ENCODE measurements at places on chromosomes 1 and 21. TPM values are rescaled to one million over a fixed set of nuclear protein-coding genes. Genes with fewer than 3 reads are reported as not detected.

GRCh38 chr1:213296558-213296957, 245.5 kb downstream of the RPS6KC1 start:
- H3K36me3 ChIP-seq, result no peaks in the 10 kb centered on the region
- no peak overlapping the region for H3K4me3 ChIP-seq
- H3K27ac ChIP-seq, result no peak overlapping the region
- DNase-seq, result no peak
- H3K27me3 ChIP-seq, result no peaks in the 10 kb centered on the region

DNA sequence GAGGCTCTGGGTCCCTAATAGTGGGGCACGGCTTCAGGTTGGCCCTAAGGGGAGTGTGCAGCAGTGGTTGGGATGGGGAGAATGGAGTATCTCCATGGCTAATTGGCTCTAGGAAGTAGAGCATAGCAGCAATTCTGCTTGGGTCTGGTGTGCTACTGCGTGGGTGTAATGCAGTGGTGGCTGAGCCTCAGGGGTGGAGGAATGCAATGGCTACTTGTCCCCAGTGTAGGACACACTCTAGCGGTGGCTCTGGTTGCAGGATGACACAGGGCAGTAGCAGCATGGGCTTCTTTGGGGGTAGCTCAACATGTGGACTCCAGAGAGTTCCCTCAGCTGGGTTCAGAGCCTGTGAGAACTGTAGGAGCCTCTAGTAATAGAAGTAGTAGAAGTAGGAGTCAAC, 91.2 kb upstream of the FAM78B start:
- no peak for DNase-seq
- H3K4me1 ChIP-seq, result no peaks in the 10 kb centered on the region
- no peaks in the 10 kb centered on the region for H3K36me3 ChIP-seq
- no peaks in the 10 kb centered on the region for H3K27me3 ChIP-seq

GRCh38 chr1:55301912-55302311, 86.7 kb upstream of the USP24 start:
- DNase-seq, result no peak
- H3K27ac ChIP-seq, result no peak overlapping the region
- no peaks in the 10 kb centered on the region for H3K4me1 ChIP-seq
- H3K36me3 ChIP-seq, result no peaks in the 10 kb centered on the region

DNA sequence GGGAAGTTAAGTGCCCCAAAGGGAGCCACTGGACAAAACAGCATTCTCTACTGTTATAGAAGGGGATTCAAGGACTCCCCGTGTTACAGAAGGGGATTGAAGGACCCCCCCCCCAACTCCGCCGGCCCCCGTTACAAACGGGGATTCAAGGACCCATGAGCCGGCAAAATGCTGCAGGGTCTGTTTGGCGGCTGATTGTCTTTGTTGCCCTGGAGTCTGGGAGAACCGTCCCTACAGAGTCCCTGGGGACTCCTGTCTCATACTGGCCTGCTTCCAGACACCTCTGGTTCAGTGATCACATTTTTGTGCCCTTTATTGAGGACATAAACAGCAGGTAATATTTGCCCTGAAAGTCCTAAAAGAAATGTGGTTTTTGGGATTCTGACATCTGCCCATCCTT, 96.4 kb downstream of the SYF2 start:
- no peak for DNase-seq
- H3K36me3 ChIP-seq, result no peaks in the 10 kb centered on the region
- no peak overlapping the region for H3K4me3 ChIP-seq
- H3K27me3 ChIP-seq, result no peaks in the 10 kb centered on the region
- no peak overlapping the region for H3K27ac ChIP-seq
- peaks cover 25% of the 10 kb centered on the region for H3K4me1 ChIP-seq

DNA sequence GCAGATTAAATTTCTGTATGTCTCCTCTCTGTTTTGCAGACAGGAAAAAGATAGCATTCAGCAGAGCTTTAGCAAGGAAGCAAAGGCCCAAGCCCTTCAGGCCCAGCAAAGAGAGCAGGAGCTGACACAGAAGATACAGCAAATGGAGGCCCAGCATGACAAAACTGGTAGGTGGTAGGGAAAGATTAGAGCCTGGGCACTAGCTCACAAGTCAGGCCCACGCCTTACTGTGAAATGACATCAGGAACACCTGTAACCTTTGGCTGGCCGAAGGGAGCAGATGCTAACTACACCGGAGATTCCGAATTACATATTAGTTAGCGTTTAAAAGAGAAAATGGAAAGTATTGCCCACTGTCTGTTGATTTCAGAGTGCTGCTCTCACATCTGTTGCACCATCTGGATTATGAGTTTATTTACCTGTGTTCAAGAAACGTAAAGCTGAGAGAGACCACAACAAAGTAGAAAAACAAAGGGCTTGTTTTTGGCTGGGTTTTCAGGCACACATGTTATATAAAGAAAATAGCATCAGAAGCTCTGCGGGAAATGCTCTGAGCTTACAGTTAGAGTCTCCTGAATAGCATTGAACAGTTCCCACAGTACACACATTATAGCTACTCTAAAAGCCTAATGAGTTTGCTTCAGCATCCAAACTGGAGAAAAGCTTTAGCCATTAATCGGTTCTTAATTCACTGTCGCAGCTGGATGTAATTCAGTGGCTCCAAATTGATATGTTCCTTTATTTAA, 160.0 kb downstream of the SDCCAG8 start:
- H3K4me1 ChIP-seq, result peaks cover 12% of the 10 kb centered on the region
- H3K36me3 ChIP-seq, result no peaks in the 10 kb centered on the region
- no peak overlapping the region for H3K27ac ChIP-seq
- DNase-seq, result no peak

GRCh38 chr1:184362876-184363275, 24.0 kb upstream of the C1orf21 start:
- no peak for DNase-seq
- H3K27me3 ChIP-seq, result no peaks in the 10 kb centered on the region
- H3K27ac ChIP-seq, result no peak overlapping the region
- H3K4me1 ChIP-seq, result no peaks in the 10 kb centered on the region
- H3K4me3 ChIP-seq, result no peak overlapping the region
- no peaks in the 10 kb centered on the region for H3K36me3 ChIP-seq

GRCh38 chr1:171486048-171486519, 754 bp downstream of the PRRC2C start:
- H3K4me1 ChIP-seq, result no peaks in the 10 kb centered on the region
- H3K27ac ChIP-seq, result peak overlapping the region; percentile 98
- H3K27me3 ChIP-seq, result no peaks in the 10 kb centered on the region
- peak overlapping the region; percentile 90 for H3K4me3 ChIP-seq

DNA sequence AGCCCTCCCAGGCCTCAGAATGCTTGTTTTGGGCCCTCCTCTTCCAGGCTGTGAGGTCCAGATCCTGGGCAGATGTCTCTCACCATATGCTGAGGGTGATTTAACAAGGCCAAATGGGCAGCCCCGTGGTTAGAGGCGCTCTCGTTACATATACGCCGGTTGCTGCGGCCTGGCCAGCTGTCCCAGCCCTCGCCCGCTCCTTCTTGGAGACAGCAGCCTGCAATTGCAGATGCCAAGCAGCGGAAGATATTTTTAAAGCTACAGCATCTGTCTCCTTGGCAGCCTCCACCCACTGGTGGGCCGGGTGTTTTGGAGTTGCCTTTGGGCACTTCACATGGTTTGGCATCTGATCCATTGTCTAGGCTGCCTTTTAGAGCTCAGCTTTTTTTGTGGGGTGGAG, 178.8 kb upstream of the NFIA start:
- no peak overlapping the region for H3K27ac ChIP-seq
- no peaks in the 10 kb centered on the region for H3K36me3 ChIP-seq
- H3K4me1 ChIP-seq, result no peaks in the 10 kb centered on the region
- DNase-seq, result no peak

DNA sequence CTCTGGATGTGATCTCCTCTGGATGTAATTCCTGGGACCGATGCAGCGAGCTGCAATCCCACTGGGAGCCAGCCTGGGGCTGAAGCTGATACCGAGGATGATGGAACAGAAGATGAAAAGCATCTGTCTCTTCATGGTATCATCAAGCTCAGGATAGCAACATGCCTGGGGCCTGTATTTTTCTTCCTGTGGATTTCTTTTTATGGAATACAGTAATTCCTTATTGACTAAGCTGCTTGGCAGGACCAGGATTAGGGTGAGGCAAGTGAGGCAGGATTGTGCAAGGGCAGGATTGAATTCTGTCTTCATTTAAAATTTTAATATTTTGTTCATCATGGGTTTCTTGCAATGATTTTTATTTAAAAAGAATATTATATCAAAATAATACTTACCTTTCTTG, 86.6 kb downstream of the SLC25A24 start:
- H3K27me3 ChIP-seq, result no peaks in the 10 kb centered on the region
- H3K4me3 ChIP-seq, result no peak overlapping the region
- no peaks in the 10 kb centered on the region for H3K36me3 ChIP-seq
- DNase-seq, result no peak
- H3K27ac ChIP-seq, result no peak overlapping the region

The PBXIP1 gene
- 24.6 TPM for total RNA-seq

The REG4 gene
- total RNA-seq, result not detected

DNA sequence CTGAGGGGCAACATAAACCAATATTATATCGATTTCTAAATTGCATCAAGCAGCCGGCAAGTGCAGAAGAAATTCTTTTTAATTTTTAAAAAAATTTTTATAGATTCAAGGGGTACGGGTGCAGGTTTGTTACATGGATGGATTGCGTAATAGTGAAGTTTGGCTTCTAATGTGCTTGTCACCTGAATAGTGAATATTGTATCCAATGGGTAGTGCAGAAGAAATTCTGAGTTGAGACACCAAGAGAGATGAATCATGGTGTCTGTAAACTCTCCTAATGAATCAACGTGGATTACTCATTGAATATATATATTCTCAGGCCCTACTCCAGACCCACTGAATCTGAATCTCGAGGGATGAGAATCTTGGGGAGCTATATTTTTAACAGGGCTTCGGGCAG, 253.7 kb upstream of the FOXD3 start:
- DNase-seq, result no peak
- no peaks in the 10 kb centered on the region for H3K36me3 ChIP-seq
- H3K4me3 ChIP-seq, result no peak overlapping the region
- no peak overlapping the region for H3K27ac ChIP-seq

The SLFNL1 gene
- 0.24 TPM for total RNA-seq

GRCh38 chr1:47507881-47508701, 70.2 kb downstream of the FOXD2 start:
- H3K4me3 ChIP-seq, result no peak overlapping the region
- no peak for DNase-seq
- no peaks in the 10 kb centered on the region for H3K36me3 ChIP-seq
- peaks cover 13% of the 10 kb centered on the region for H3K27me3 ChIP-seq
- H3K4me1 ChIP-seq, result no peaks in the 10 kb centered on the region

GRCh38 chr21:42781150-42781970, 98.0 kb downstream of the WDR4 start:
- peaks cover 6% of the 10 kb centered on the region for H3K4me1 ChIP-seq
- H3K27ac ChIP-seq, result no peak overlapping the region
- no peak for DNase-seq
- H3K4me3 ChIP-seq, result no peak overlapping the region

GRCh38 chr1:100246738-100247137, 2.9 kb downstream of the DBT start:
- H3K4me1 ChIP-seq, result peaks cover 3% of the 10 kb centered on the region
- H3K4me3 ChIP-seq, result no peak overlapping the region

GRCh38 chr1:196466654-196467053, 141.6 kb downstream of the KCNT2 start:
- no peak for DNase-seq
- H3K27me3 ChIP-seq, result no peaks in the 10 kb centered on the region
- H3K27ac ChIP-seq, result no peak overlapping the region
- H3K4me3 ChIP-seq, result no peak overlapping the region

GRCh38 chr1:203805689-203806088, 10.3 kb downstream of the ZBED6 start:
- H3K4me1 ChIP-seq, result no peaks in the 10 kb centered on the region
- H3K4me3 ChIP-seq, result no peak overlapping the region
- H3K27me3 ChIP-seq, result no peaks in the 10 kb centered on the region
- no peak overlapping the region for H3K27ac ChIP-seq
- DNase-seq, result no peak
